Upper lobe of right lung (tissue), 1 donor: ENCODE measurements at places on chromosomes 4 and X. TPM values are rescaled to one million over a fixed set of nuclear protein-coding genes. Genes with fewer than 3 reads are reported as not detected.
A peak's percentile ranks its signal among the peaks of the same experiment; 100 is the strongest.

The SLC6A14 gene
- total RNA-seq = 50.2 TPM

DNA sequence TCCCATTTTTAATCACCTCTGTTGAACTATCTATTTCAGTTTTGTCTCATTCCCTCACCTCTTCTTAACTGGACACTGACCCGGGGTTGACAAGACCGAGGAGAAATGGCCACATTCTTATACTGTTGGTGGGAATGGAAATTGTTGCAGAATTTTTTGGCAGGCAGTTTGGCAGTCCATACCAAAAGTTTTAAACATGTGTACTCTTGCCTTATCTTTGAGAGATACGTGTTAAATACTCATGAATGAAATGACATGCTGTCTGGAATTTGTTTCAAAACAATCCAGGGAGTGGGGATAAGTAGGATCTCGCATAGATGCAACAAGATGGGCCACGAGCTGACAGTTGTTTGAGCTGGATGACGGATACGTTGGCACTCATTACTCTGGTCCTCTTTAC is 12.1 kb downstream of the FGFBP1 start:
- H3K4me3 ChIP-seq = no peak overlapping the region
- H3K4me1 ChIP-seq = no peaks in the 10 kb centered on the region
- H3K36me3 ChIP-seq = no peaks in the 10 kb centered on the region
- DNase-seq = no peak
- H3K27me3 ChIP-seq = no peaks in the 10 kb centered on the region

DNA sequence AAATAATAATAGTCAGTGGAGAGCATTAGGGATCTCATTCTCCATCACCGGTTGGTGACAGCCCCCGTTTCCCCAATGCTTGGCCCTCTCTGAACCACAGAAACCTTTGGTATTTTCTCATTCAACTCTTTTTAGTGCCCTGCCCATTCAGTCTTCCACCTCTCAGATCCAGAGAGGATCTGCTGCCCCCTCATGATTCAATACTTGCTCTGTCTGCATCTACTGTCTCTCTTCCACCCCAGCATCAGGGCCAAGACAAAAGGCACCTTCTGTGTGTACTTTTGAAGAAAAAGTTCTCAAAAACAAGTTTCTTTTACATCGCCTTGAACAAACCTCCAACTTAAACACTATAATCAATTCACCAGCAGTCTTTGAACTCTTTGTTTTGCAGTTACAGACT is 19.3 kb downstream of the CLTRN start:
- H3K36me3 ChIP-seq = no peaks in the 10 kb centered on the region
- H3K27ac ChIP-seq = no peak overlapping the region
- no peaks in the 10 kb centered on the region for H3K4me1 ChIP-seq
- DNase-seq = no peak

- H3K27ac ChIP-seq = no peak overlapping the region
- no peaks in the 10 kb centered on the region for H3K4me1 ChIP-seq
- no peaks in the 10 kb centered on the region for H3K27me3 ChIP-seq
- no peak for DNase-seq
These were observed 15.7 kb downstream of the ZNF518B start for GRCh38 chr4:10441512-10441911.

DNA sequence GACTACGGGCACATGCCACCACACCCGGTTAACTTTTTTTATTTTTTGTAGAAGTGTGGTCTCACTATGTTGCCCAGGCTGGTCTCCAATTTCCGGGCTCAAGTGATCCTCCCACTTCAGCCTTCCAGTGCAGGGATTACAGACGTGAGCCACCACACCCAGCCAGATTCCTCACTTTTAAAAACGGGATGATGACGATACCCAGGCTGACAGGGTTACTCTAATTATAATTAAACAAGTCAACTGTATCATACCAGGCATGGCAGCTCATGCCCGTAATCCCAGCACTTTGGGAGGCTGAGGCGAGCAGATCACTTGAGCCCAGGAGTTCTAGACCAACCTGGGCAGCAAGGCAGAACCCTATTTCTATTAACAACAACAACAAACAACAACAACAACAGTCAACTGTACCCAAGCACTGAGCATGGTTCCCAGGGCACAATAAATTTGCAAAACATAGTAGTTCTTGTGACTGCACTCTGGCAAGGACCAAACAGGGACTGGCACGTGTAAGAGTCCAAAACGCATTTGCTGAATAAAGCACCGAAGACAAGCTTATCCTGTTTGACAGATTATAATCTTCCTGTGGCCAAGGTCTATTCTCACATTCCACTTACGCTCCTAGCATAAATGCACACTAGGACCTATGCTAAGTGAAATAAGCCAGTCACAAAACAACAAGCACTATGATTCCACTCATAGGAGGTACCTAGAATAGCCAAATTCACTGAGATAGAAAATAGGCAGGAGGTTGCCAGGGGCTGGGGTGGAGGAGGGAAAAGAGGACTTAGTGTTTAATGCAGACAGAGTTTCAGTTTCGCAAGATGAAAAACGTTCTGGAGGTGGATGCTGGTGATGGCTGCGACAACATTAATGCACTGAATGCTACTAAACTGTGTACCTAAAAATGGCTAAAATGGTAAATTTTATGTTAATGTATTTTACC is 77.5 kb downstream of the IRF2 start:
- H3K4me1 ChIP-seq = peaks cover 20% of the 10 kb centered on the region
- no peak for DNase-seq
- no peak overlapping the region for H3K4me3 ChIP-seq
- H3K27me3 ChIP-seq = no peaks in the 10 kb centered on the region

DNA sequence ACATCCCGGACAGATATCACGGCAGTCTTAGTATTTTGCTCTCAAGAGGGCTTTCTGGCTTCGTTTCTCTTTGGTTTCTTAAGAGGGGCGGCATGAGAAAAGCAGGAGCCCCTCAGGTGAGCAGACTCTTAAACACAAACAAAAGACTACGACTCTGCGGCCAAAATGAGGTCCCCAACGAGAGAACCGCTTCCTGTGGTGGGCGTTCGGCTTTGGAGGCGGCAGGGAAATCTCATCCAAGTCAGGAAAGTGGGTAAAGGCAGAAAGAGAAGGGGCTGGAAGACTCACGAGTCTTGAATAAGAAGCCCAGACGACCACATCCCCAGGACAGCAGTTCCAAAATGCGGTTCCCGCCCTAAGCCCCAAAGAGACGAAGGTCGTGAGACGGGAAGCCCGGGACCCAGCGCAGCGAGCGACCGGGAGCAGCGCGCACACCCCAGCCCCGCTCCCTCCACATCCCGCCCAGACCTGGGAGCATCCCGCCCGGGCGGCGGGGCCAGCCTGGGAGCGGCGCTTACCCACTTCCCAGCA is 409 bp downstream of the UGDH start:
- no peak for DNase-seq
- peaks cover 2% of the 10 kb centered on the region for H3K36me3 ChIP-seq
- peak overlapping the region; percentile 91 for H3K4me3 ChIP-seq

- no peaks in the 10 kb centered on the region for H3K36me3 ChIP-seq
- H3K27me3 ChIP-seq = no peaks in the 10 kb centered on the region
- H3K4me3 ChIP-seq = no peak overlapping the region
- no peak overlapping the region for H3K27ac ChIP-seq
- H3K4me1 ChIP-seq = no peaks in the 10 kb centered on the region
- no peak for DNase-seq
These were observed 204.8 kb upstream of the CT83 start for GRCh38 chrX:116667346-116668134.

DNA sequence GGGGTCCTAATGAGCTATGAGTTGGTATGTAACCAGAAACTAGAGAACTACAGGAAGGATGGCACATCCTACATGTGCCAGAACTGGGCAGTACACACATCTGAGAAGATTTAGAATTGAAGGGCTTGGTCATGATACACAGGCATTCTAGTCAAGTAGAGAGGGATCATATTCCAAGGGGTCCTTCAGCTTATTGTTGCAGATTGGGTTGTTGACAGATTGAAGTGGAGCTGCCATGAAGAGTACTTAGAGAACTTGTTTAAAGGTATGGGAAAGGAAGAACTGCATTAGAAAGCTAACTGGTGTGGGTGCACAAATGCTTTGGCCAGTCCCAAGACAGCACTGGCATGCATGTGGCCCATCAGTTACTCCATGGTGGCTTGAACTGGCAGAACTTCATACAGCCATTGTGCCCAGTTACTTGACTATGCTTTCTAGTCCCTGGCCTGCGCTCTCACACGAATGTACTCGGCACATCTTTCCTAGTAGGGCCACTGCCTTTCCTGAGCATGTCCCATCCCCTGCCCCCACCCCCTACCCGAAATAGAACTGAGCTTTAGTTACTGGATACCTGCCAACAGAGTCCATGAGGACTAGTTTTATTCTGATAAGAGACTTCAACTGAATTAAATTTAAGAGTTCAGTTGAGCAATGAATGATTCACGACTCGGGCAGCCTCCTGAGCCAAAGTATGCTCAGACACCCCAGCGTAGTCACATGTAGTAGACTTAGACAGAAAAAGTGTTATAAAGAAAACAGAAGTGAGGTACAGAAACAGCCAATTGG is 64.0 kb downstream of the CCNG2 start:
- no peak overlapping the region for H3K4me3 ChIP-seq
- no peak for DNase-seq

DNA sequence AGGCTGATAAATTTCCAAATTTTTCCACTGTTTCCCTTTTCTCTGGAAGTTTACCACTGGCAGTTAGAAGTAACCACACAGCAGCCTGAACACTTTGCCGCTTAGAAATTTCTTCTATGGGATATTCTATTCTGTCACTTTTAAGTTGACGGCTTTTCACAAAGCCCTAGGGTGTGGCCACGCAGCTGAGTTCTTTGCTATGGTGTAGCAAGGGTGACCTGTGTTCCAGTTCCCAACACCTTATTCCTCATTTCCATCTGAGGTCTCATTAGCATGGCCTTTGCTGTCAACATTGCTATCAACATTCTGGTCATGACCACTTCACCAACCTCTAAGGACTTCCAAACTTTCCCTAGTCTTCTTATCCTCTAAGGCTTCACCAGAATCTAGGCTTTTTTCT is 45.4 kb upstream of the NFKB1 start:
- no peak for DNase-seq
- H3K27me3 ChIP-seq = no peaks in the 10 kb centered on the region
- H3K36me3 ChIP-seq = no peaks in the 10 kb centered on the region
- H3K27ac ChIP-seq = no peak overlapping the region

- no peaks in the 10 kb centered on the region for H3K36me3 ChIP-seq
- H3K4me3 ChIP-seq = no peak overlapping the region
- DNase-seq = no peak
These were observed 417.1 kb upstream of the MAGEB16 start for GRCh38 chrX:35380808-35381700.
